CD4-positive, alpha-beta memory T cell (primary cell): ENCODE measurements at places on chromosomes 12 and 14. TPM values are rescaled to one million over a fixed set of nuclear protein-coding genes. Genes with fewer than 3 reads are reported as not detected.

TSPAN31 gene
- total RNA-seq = 27.5 TPM

GRCh38 chr14:65961004-65961403 lies 525.2 kb upstream of the CCDC196 start:
- H3K36me3 ChIP-seq = no peaks in the 10 kb centered on the region
- H3K27me3 ChIP-seq = no peaks in the 10 kb centered on the region
- DNase-seq = peak; percentile 53
- no peak overlapping the region for H3K4me3 ChIP-seq

GRCh38 chr12:58368001-58368400 lies 426.6 kb downstream of the ATP23 start:
- H3K27me3 ChIP-seq = no peaks in the 10 kb centered on the region
- H3K4me3 ChIP-seq = no peak overlapping the region
- no peaks in the 10 kb centered on the region for H3K36me3 ChIP-seq
- no peak overlapping the region for H3K27ac ChIP-seq

ARHGAP9 gene
- 278 TPM for total RNA-seq

GRCh38 chr12:9650151-9650576 lies 19.3 kb upstream of the CLEC2D start:
- DNase-seq = no peak
- H3K4me1 ChIP-seq = peaks cover 65% of the 10 kb centered on the region
- H3K27ac ChIP-seq = peak overlapping the region; percentile 83
